NCI-H510A treated with DMSO at 0.1 percent for 48 hours (cell line): ENCODE measurements at places on chromosomes 5 and 9.
A peak's percentile ranks its signal among the peaks of the same experiment; 100 is the strongest.

GRCh38 chr9:136140966-136141365, 22.3 kb upstream of the TMEM250 start:
- peak; percentile 92 for DNase-seq

DNA sequence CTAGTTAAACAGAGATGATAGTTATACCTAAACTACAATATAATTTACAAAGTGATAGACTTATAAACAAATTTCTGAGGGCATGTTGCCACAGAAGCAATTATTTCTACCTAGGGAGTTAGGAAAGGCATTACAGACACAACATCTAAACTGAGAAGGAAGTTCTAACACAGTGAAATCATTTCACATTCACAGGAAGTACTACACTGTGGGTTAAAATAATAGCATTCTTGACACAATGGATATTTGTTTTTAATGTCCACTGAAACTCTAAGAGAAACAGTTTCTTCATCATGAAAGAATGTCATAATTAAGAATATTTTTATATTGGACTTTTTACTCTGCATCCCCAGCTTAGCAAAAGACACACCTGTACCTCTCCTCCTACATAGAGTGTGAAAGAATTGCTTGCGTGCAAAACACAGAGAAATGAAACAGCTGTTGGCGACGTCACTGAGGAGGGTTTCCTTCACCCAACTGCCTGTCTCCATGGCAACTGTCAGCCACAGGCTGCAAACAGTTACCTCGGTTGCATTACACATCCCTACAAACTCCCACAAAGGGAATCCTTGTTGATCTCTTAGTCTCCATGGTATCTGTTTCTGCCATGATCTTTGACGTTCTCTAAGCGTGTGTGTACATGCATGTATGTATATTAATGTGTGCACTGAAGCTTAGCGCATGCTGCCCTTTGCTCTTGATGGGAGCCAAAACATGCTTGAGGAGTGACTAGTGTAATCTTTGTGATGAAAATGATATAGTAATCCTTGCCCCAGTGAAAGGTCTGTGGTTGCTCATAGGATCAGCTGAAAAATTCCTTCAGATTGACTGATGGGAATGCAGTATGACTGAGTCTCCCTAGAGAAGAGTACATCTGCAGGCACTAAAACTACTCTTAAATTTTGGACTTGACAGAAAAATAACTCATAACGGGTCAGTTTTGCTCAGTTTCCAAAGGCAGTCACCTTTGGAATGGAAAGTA, 168.5 kb downstream of the ACTL7B start:
- no peak for DNase-seq

- no peak for DNase-seq
Measured at GRCh38 chr5:159749146-159749545, 167.1 kb upstream of the ADRA1B start.

DNA sequence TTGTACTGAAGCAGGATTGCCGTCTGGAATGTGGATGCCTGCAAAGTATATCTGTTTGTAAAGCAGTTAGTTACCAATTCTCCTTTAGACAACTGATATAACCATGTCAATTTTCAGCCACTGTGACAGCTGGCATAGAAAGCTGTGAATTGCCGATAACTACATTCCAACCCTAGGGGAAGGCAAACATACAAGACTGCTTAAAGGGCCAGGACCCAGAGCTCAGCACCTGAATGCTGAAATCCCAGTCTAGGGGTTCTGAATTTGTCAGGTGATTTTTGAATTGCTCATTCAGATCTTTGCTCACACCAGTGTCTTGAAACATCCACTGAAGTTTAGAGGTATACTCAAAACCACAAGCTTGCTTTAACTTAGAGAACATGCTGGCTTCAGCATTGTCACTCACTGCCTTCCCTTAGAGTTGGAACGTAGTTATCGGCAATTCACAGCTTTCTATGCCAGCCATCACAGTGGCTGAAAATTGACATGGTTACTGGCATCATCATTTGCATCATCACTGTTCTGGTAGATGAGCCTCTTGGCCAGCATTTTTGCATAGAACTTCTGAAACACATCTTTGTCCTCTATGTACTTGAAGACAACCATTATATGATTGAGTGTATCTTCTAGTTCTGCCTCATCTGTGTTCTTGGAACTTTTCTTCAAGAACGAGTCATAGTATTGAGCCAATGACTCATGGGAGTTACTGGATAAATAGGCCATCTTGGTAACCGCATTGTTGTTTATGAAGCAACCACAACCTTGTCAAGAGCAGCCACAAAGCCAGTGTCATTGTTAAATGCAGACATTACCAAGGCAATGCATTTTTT, 82.1 kb downstream of the CCDC192 start:
- no peak for DNase-seq

DNA sequence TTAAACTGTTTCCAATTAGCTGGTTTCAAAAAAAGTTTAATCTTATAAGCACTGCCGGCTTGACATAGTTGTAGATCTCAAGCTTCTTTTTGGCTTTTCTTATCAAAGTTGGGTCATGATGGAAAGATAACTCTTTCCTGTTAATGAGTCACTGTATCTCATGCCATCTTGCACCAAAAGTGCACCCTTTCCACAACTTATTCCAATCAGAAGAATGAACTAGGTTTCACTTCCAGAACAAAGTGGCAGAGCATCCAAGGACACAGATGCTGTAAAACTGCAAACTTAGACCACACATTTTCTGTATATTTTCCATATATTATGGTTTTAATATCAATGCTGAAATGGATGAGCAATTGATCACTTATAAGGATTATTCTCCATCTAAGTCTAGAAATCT, 198.2 kb downstream of the GLIS3 start:
- DNase-seq: no peak

DNA sequence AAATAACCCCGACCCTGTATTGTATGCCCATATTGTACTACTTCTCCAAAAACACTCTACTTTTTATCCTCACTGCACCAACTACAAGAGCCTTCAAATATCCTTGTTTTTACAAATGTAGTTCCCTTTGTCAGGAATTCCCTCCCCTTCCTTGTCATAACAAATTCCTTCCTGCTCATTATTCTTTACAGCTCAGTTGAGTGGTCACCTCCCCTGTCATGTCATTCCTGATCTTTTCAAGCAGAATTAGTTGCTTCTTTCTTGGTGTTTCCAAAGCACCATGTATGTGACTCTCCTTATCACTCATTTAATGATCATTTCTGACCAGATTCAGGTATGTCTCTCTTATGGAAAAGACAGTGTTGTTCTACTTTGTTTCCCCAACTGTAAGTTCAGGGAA, 194.2 kb upstream of the SMC2 start:
- no peak for DNase-seq

DNA sequence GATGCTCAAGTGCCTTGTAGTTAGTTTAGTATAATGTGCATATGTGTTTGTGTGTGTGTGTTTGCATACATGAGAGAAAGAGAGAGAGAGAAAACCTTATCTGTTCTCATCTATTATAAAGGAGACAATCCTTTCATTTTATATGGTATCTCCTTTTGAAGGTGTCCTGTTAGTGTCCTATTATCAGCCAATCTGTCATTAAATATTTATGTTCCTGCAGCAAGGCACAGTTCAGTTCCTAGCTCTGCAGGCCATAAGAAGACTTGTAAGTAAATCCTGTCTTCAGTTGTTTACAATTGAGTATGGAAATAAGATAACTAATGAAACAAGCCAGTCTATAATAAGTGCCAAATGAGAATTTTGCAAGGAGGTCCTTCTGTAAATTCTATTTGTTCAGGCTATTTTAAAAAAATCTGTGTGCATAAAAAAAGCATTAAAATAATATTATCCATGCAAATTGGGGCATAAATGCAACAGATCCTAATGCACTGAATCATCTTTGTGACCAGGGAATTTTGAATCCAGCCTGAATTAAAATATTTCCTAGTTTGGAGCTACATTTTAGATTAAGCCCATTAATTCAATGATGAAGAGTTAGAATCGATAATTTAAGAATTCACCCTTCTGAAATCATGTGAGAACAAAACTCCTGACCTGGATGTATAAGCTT, 18.1 kb downstream of the MAP1B start:
- no peak for DNase-seq

DNA sequence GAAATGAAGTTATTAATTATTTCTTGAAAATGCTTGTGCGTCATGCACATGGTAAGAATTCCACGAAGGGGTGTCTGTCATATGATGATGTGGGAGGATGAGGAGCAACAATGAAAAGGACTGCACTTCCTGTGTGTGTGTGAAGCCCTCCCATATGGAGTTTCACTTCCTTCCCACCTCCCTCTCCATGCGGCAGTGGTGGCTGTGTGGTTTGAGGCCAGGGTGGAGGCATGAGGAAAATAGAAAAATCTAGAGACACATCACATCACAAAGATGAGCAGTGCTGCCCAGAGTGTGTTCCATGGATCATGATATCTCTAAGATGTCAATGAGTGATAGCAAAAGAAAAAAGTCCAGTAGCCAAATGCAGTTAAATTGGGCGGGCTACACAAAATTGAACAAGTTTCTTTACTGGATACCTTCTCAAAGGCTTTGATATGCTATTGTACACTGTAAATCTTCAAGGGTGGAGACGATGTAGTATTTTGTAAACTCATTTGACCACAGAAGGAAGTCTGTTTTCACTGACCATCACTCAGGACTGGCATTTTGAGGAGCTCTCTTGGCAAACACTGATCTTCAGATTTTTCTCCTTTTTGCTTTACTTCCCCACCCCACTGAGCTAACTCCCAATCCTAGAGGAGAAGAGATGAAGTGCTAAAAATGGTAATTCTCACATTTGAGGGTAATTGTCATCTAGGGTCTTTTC, 55.7 kb upstream of the EQTN start:
- no peak for DNase-seq

- no peak for DNase-seq
Measured at GRCh38 chr5:120509053-120509452, 45.0 kb downstream of the PRR16 start.

DNA sequence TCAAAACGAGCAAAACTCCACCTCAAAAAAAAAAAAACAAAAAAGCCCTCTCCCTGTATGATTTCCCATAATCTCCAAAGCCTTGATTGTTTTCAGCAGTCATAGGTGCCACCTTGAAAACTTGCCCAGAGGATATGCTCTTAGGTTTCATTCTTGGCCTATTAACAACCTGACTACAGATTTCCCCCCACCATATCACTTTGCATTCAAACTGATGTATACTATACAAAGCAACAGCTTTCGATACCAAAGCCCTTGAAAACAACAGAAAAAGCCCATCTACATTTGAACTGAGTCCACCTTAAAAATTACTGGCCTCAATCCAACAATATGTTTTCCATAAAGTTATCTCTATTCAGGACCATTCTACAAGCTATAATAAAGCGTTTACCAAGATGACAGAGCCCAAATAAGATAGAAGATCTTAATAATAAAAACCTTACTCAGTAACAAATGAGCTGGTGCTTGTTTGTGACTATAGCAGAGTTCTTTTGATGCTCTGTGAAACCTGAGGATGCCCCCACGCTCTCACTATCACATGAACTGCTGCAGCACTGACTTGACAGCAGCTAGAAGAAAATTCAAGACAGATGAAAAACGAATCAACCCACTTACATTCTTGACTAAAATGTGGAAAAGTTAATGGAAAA, 44.4 kb downstream of the FNBP1 start:
- no peak for DNase-seq

DNA sequence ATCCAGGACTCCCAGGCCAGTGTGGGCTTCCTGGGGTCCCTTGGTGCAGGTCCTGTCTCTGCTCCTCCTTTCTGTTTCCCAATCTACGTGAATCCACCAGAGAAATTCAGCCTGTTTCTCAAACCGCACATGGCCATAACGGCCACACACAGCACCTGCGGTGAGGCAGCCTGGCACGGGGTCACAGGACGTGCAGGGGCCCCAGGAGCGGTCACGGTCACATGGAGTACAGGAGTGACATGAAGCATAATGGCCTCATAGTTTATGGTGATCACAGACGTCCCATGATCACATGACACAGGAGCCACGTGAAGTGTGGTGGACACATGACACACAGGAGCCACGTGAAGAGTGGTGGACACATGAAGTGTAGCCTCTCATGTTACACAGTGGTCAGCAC, 248.5 kb upstream of the IRX4 start:
- no peak for DNase-seq

DNA sequence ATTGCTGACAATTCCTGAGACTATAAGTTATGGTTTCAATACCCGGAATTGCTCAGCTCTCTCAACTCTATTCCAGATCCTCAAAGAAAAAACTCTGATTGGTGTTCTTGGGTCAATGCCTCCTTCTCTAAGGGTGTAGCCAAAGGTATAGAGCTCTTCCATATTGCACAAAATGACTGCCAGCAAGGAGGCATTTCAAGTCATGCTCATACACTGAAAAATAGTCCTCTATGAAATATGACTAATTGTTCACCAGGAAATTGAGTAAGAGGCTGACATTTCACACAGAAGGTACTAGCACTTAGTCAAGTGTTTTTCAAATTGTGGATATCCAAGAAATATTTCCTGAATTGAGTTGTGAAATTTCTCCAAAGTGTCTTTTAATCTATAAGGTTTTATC, 111.1 kb upstream of the KLF9 start:
- DNase-seq: no peak

GRCh38 chr9:134682651-134683364, 41.2 kb downstream of the COL5A1 start:
- DNase-seq: no peak

- DNase-seq: no peak
Measured at GRCh38 chr5:10064546-10065195, 185.0 kb downstream of the ATPSCKMT start.

DNA sequence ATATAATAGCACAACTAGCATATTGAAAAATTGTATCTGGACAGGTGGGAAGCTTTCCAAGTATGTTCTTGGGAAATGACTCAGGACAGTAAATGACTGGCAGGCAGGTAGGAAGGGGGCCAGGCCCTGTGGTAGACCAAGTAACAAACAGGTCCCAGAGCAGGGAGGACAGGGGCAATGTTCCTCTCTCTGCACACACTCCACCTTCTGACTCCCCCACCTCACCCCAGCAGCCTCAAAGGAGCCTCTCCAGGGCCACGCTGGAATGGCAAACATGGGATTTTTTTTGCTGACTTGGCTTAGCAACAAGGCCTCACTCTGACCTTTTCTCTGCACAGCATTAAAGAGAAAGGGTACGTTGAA, 31.1 kb upstream of the IQGAP2 start:
- no peak for DNase-seq

DNA sequence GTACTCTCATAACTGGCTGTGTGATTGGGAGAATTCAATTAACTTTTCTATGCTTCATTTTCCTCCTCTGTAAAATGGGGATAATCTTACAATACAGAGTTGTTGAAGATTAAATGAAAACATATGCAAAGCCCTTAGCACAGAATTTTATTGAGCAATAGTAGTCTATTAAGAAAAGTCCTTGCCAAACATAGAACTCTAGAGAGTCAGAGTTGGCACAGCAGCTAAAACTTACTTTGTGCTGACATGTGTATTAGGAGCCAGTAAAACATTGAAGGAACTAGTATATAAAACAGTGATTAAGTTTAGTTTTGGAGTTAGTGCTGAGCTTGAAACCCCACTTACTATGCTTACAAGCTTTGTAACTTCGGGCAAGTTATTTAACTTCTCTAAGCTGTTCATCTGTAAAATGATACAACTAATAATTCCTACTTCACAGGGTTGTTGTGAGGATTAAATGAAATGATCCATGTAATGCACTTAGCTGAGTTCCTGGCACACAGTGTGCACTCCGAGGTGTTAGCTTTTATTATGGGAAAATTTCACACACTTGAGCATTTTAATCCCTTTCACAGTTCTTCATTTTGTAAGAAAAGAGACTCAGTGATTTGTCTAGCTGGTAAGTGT, 20.0 kb upstream of the GRIN3A start:
- no peak for DNase-seq

- DNase-seq: no peak
Measured at GRCh38 chr9:27722866-27723265, 149.6 kb upstream of the C9orf72 start.
